ENCODE measurements at places on chromosomes 2 and 18. TPM values are rescaled to one million over a fixed set of nuclear protein-coding genes. Genes with fewer than 3 reads are reported as not detected.

DNA sequence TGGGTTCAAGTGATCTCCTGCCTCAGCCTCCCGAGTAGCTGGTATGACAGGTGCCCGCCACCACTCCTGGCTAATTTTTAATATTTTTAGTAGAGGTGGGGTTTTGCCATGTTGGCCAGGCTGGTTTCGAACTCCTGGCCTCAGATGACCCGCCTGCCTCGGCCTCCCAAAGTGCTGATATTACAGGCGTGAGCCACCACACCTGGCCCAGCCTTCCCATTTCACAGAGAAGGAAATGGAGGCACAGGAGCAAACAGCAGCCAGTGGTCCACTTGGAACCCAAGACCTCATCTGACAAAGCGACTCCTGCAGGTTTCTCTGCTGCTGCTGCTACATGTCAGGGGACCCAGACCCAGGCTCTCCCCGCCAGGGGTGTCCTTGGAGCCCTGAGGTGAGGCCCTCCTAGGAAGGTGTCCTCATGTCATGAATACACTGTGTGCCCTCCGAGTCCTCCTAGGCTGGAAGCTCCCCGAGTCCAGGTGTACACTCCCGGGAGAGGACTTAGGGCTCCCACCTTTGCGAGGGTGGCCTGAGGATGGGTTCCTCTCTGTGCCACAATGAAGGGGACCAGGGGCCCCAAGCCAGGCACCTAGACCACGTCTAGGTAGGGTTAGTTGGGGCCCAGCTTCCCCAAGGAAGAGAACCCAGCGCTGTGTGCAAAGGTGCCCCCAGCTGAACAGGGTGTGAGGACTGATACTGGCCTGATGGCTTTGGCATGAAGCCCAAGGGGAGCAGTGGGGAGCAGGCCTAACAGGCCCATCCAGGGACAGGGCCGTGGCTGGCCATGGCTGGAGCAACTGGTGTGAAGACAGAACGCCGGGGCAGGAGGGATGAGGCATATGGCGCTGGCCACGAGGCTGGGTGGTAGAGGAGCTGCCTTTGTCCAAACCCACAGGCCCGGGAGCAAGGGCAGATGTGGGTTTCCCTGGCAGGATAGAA lies 56.1 kb downstream of the HS6ST1 start:
- no peak overlapping the region for H3K27ac ChIP-seq
- no peak for DNase-seq
- H3K4me1 ChIP-seq, result peaks cover 20% of the 10 kb centered on the region
- no peaks in the 10 kb centered on the region for H3K27me3 ChIP-seq
- H3K36me3 ChIP-seq, result no peaks in the 10 kb centered on the region
- no peak overlapping the region for H3K4me3 ChIP-seq

DNA sequence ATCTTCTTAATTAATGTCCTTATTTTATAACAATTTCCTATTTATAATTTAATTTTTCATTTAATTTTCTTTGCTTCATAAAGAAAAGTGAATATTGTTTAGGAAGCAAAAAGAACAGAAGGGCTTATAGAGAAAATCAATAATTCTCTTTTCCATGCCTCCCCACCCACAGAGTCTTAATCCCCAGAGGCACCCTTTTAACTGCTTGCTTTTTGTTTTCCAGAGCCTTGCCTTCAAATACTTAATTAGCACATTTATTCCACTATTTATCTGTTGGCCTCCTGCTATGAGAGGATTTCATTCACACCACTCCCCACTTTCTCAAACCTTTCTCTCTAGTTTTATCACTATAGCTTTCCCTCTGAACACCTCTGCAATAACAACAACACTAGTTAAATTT lies 373.6 kb downstream of the MBD2 start:
- H3K36me3 ChIP-seq, result peaks cover 4% of the 10 kb centered on the region
- peak; percentile 67 for DNase-seq
- no peaks in the 10 kb centered on the region for H3K27me3 ChIP-seq
- peak overlapping the region; percentile 19 for H3K4me3 ChIP-seq

GRCh38 chr2:220568296-220568695 lies 940.9 kb downstream of the SLC4A3 start:
- H3K4me3 ChIP-seq, result no peak overlapping the region
- no peaks in the 10 kb centered on the region for H3K27me3 ChIP-seq
- no peaks in the 10 kb centered on the region for H3K4me1 ChIP-seq
- no peaks in the 10 kb centered on the region for H3K36me3 ChIP-seq
- no peak overlapping the region for H3K27ac ChIP-seq

- H3K4me1 ChIP-seq, result peaks cover 5% of the 10 kb centered on the region
- H3K27ac ChIP-seq, result no peak overlapping the region
- no peak for DNase-seq
- H3K36me3 ChIP-seq, result peaks cover 3% of the 10 kb centered on the region
- no peak overlapping the region for H3K4me3 ChIP-seq
These were observed 486.6 kb upstream of the HS6ST1 start for GRCh38 chr2:128805237-128805636.

DNA sequence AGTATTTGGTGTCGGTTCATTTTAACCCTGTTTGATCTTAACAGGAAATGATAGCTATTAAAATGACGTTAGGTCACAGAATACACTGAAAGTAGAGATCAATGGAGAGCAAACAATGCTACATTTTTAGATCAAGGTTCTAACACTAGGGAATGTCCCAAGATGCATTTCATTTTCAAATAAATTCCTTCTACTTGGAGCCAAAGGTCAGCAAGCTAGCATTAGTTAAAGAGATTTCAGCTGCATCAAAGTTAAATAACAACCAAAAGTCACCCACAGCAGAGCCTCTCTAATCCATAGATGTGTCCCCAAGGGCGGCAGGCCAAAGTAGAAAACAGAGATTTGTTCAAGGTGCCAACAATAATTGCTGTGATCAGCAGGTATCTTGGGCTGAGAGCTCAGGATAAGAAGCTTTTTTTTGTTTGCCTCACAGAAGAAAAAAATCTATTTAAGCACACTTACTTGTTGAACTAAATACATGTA lies 1233.6 kb upstream of the TMEFF2 start:
- peaks cover 6% of the 10 kb centered on the region for H3K4me1 ChIP-seq
- no peaks in the 10 kb centered on the region for H3K27me3 ChIP-seq
- no peak overlapping the region for H3K27ac ChIP-seq
- H3K36me3 ChIP-seq, result no peaks in the 10 kb centered on the region
- no peak overlapping the region for H3K4me3 ChIP-seq
- no peak for DNase-seq

GRCh38 chr2:9330612-9331270 lies 92.6 kb downstream of the ITGB1BP1 start:
- no peak for DNase-seq
- no peaks in the 10 kb centered on the region for H3K4me1 ChIP-seq
- H3K36me3 ChIP-seq, result no peaks in the 10 kb centered on the region
- H3K4me3 ChIP-seq, result no peak overlapping the region
- H3K27me3 ChIP-seq, result no peaks in the 10 kb centered on the region

DNA sequence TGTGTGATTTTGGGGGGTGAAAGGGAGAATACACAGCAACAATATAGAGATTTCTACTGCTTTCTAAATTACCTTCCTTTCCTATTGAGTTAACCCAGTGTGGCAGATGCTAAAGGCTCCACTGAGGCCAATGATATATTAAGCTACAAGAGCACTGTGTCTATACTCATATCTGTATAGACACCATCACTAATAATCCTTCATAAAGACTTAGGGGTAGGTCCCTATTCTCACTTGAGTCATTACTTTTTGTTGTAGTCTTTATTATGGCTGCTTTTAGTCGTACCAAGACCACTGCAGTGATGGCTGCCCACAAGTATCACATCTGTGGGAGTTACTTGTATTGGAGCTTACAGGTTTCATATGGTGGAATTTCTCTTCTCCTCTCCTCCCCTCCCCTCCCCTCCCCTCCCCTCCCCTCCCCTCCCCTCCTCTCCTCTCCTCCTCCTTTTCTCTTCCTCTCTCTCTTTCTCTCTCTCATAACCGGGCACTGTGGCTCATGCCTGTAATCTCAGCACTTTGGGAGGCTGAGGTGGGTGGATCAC lies 637.6 kb downstream of the ADCYAP1 start:
- no peaks in the 10 kb centered on the region for H3K4me1 ChIP-seq
- DNase-seq, result no peak
- H3K4me3 ChIP-seq, result no peak overlapping the region
- no peaks in the 10 kb centered on the region for H3K27me3 ChIP-seq
- H3K27ac ChIP-seq, result no peak overlapping the region

DNA sequence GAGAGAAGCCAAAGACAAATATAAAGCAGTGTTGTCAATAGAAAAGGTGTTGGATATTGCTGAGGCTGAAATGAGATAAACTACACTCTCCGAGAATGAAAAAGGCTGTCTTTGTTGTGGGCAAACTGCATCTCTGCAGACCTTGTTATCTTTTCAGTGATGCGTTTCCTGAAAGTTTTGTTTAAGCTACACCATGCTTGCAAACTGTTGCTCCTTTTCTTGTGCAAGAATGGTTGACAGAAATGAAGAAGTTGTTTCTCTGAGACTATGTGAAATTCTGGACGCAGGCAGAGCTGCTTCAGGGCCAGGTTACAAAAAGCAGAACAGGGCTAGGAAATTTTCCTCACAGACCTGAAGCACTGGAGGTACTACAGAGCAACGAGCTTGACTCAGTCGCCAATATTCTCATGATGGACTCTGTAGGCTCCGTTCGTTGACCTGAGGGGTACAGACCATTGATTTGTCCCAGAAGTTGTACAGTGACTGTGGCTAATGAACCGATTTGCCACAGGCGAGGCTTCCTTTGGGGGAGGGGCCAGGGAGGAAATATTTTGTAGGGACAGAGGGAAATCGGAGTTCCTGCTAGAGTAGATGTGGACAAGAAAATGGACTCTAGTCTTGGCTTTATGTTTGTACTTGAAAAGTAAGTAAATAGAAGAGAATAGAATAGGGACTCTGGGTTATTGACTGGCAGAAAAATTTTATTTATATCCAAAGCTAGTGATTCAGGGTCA lies 3.5 kb upstream of the ATL2 start:
- peaks cover 13% of the 10 kb centered on the region for H3K4me1 ChIP-seq
- no peak for DNase-seq
- no peak overlapping the region for H3K27ac ChIP-seq
- no peak overlapping the region for H3K4me3 ChIP-seq

DNA sequence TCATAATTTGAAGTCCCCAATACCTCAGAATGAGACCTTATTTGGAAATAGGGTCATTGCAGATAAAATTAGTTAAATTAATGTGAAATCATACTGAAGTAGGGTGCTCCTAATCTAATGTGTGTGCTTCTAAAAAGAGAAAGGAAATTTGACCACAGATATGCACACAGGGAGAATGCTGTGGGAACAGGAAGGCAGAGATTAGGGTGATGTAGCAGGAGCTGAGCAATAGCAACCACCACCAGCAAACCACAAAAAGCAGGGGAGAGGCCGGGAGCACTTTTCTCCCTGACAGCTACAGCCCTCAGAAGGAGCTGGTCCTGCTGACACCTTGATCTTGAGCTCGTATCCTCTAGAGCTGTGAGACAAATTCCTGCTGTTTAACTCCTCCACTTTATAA lies 24.6 kb upstream of the SCG2 start:
- peaks cover 81% of the 10 kb centered on the region for H3K27me3 ChIP-seq
- H3K27ac ChIP-seq, result no peak overlapping the region
- H3K36me3 ChIP-seq, result no peaks in the 10 kb centered on the region
- DNase-seq, result no peak
- no peaks in the 10 kb centered on the region for H3K4me1 ChIP-seq

SIGLEC15 gene
- not detected for total RNA-seq

CKAP2L gene
- 28.2 TPM for total RNA-seq

ANKRD53 gene
- not detected for total RNA-seq

TMX3 gene
- total RNA-seq, result 89.6 TPM
